ENCODE measurements at places on chromosomes 6 and 20.

- no peak for DNase-seq
These were observed 100.1 kb downstream of the ASXL1 start for GRCh38 chr20:32458061-32458836.

- no peak for DNase-seq
These were observed 28.8 kb downstream of the METTL24 start for GRCh38 chr6:110329348-110329713.

DNA sequence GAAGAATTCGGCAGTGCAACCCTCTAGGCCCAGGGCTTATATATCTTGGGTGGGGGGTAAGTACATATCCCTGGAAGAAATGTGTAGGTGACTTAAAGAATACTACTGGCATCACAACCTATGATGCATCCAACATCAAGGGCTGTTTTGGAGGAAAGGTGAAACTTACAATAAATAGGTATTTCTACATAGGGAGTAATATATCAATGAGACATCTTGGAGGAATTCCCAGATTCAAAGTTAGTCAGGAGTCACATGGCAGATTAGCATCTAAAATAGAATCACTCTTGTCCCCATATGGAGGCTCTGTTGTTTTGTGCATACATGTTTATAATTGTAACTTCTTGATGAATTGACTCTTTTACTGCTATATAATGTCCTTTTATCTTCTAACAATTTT is 375.5 kb downstream of the PAX1 start:
- no peak for DNase-seq

DNA sequence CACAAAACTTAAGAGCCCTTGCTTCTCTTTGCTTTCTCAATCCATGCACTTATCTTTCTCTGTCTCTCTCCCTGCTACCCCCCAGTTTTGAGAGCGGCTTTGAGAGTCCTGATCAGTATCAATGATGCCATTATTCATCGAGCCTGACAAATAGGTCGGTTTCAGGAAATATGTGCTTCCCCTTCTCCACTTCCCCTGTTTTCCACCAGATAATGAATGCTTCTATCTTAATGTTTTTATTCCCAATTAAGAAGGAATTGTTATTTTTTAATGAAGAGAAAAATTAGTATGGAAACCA is 117.7 kb downstream of the KIF13A start:
- DNase-seq, result no peak

DNA sequence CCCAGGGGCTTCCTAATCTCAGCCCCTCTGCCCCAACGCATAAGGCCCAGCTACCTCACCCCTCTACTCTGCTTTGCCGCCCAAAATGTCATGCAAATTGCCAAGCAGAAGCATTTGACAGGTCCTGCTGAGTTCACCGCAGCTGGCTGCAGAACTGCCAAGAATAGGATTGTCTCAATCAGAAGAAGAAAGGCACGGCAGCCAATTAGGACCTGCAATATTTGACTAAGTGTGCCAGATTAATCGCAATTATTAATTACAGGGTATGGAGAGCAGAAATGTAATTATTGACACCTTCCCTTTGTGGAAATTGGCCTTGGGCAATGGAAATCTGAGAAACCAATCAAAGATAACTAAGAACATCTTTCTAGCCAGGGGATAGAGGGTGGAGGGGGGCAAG is 318.6 kb downstream of the LRFN2 start:
- no peak for DNase-seq

DNA sequence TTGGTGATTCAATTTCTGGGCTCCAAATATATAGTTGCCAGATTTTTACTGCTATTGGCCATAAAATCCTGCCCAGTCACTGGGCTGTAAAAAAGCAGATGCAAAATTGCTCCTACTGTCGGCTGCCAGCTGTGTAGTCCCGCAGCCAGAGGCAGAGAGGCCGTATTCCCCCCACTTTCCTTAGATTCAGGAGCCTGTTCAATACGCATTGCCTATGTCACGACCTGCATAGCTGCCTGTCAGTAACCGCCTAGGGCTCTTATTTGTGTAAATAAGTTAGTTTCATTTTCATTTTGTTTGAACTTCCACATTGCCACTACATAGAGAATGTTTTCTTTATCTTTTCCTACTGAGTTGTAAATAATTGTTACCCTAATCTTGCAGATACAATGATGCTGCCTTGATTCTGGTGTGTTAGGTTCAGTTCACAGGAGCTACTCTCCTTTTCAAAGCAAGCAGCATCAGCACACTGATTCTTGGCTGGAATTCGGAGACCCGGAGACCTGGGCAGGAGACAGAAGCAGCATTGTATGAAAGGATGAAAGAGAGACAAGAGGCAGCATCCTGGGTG is 46.0 kb upstream of the UST start:
- no peak for DNase-seq

DNA sequence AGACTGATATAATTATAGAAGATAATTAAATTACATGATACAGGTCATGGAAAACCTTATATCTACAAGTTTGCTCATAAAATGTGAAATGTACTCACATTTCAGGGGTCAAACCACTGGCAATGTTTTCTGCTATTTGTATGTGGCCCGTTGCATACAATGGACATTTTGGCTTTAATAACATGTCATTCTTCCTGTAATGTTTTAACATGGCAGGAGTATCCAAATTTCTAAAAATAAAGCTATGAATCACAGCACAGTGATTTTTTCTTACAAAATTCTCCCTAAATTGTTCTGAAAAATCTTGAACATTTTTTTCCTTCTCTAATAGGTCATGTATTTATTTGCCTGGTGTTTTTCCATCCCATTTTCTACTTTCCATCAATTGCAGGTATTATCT is 305.7 kb downstream of the SMOC2 start:
- no peak for DNase-seq

DNA sequence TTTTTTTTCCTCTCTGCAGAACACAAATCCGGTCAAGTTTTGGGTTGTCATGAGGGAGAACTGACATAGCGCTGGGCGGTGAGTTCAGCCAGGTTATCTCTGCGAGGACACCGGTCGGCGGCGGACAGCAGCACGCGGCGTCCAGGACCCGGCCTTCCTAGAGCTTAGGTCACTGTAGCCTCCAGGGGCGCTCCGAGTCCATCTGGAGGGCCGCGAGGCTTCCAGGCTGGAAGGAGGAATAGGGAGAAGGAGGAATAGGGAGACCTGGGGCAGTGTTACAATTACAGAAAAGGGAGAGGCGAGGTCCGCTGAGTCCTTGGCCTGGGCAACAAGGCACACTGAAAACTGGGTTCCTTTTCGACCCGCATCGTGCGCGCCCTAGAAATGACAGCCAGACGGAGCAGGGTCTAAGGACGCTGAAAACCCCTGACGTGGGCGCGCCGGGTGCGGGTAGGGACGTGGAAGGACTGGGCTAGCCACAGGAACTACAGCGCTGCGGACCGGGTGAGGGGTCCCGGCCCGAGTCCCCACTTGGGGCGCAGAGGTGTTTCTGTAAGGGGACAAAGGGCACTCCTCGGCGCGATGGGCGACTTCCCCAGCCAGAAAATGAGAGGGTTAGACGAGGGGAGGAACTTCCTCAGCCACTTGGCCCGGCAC is 536 bp upstream of the FNDC1 start:
- peak; percentile 61 for DNase-seq

GRCh38 chr6:83311231-83311630 is 118.1 kb downstream of the RWDD2A start:
- no peak for DNase-seq

DNA sequence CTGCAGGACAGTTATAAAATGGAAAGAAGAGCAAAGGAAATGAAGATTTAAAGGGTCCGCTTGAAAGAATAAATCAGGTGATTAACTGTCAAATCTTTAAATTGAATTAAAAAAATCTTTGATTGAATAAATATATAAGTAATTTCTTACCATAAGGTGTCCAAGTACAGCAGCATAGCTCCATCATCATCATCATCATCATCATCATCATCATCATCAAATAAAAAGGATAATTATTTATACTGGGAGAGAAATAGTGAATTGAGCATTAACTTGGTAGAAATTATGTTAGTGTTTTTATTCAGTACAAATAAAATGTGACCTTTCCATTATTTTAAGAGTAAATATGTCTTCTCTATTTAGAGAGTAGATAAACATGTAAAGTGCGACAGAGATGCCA is 745.6 kb upstream of the MARCKS start:
- no peak for DNase-seq

DNA sequence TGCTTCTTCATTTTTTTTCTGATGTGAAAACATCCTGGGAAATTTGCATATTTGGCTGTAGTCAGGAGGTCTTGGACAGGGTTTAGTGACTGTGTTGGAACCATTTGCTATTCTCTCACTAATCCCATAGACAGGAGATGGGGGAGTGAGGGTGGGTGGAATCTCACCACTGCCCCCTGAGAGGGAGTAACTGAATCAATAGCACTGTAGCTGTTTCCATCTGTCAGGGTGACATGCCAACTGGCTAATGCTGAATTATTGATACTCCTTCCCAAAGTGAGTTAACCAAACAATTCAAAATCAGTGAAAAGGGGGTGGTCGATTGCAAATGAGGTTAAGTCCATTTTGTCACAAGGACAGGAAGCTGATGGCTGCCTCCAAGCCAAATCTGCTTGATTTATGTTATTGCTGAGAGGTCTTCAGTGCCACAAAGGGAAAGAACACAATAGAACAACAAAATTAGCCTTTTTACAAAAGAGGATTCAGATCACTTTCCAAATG is 55.1 kb upstream of the B3GAT2 start:
- no peak for DNase-seq

DNA sequence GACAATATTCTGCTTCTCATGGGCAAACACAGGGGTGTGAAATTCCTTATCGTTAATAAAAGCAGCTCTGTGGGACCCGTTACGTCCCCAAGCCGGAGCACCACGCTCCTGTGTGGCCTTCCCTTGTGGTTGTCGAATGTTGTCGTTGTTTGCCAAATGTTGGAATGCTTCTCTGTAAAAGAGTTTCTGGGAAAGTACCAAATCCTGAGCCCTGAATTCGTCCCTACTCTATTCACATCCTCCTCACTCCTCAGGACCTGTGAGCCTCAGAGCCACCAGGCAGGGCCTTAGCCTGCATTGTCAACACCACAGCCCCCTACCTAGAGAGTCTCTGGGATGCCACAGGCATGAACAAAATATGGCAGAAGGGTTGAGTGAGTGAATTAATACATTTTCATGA is 64.0 kb downstream of the THBS2 start:
- DNase-seq, result no peak

GRCh38 chr6:143634486-143634885 is 43.3 kb upstream of the PHACTR2 start:
- no peak for DNase-seq

GRCh38 chr20:11214256-11214840 is 540.5 kb upstream of the JAG1 start:
- DNase-seq, result no peak

- no peak for DNase-seq
These were observed 2.1 kb upstream of the COL20A1 start for GRCh38 chr20:63290677-63291472.

- DNase-seq, result no peak
These were observed 4.9 kb upstream of the TMEM242 start for GRCh38 chr6:157328108-157328692.

- DNase-seq, result no peak
These were observed 4.2 kb downstream of the SSTR4 start for GRCh38 chr20:23039136-23039875.
